ENCODE measurements at places on chromosomes 7 and 10.

DNA sequence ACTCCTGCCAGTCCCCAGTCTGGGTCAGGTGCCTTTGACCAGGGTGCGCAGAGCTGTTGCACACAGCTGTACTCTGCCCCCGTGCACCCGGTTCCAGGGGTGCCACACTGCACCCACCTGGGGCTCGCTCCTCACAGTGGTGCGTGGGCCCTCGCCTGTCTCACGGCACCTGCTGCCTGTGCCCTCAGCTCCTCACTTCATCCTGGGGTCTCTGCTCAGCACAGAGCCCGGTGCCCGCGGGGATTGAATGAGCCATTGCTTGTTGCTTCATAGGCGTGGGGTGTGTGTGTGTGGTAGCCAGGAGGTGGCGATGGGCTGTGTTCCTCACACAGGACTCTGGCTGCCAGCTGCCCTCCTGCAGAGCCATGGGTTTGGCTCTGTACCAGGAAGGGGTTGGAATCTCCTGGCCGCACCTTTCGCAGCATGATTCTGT lies 18.5 kb downstream of the EIF3B start:
- DNase-seq = no peak

GRCh38 chr10:102869258-102870198 lies at the start of gene AS3MT:
Gene AS3MT, plus strand, starts transcription at chr10:102869470. Its CDS starts 123 bp downstream, at chr10:102869593.
- DNase-seq = peak; percentile 48

GRCh38 chr7:100674411-100675104 lies 1.0 kb downstream of the GNB2 start:
- DNase-seq = no peak

DNA sequence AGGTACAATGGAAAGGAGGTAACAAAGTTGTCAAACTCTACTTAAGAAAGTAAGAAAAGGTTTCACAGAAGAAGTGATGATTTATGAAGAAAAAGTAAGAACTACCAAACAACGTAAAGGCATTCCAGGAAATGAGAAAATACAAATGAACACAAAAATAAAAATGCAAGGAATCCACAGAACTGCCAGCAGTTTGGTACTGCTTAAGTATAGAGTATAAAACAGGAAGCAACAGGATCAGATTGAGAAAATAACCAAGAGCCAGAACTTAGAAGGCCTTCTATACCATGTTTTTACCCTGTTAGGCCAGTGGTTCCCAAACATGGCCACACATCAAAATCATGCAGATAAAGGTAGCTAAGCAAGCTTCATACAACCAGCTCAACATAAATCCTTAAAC lies 9.2 kb downstream of the NDUFA5 start:
- DNase-seq = no peak

DNA sequence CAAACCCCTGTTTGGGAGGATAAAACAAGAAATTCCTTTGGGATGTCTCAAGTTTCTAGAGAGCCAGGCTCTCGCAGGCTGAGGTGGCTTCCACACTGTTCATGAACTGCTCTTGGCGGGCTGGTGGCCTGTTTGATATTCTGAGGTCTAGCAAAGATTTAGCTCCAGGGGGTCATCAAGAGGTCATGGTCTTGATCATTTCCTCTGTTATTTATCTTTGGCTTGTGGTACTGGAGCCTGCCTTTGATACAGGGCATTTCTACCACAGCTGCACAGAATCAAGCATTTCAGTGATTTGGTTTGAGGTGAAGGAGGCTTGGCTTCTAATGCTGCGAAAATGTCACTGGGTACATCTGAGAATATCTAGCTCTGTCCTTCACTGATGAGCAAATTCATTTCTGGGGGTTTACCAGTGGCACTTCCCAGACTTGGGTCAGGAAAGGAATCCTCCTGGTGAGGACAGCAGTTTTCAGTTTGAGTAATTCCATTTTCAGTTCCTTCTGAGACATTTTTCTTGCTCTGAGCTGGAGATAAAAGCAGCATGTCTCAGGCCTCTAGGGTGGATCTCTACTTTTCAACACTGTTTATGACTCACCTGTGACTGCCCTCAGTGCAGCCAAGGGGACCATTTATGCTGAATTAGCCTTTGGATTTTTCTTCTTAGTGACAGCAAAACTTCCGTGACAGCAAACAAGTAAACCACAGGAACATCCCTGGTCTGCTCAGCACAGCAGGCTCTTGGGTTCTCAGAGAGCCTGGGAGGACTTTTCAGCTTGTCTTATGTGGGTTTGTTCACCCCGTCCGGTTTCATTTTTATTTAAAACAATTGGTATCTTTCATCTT lies 312.0 kb downstream of the RNLS start:
- no peak for DNase-seq

DNA sequence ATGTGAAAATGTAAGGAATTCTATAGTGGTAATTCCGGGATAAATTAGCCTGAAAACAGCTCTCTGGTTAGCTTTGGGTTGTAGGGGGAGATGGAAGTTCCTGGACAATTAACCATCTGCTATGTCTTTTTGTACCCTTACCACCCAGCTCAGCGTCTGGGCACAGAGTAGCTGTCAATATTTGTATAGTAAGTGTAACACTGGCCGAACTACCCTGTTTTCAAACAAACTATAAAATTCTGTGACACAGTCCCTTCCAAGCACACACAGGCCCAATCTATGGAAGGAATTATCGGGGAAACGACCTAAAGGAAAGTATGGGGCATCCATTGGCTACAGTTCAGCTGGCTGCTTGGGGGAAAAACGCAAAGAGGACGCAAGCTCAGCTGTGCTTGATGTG lies 869 bp upstream of the LHFPL3 start:
- DNase-seq = no peak

- no peak for DNase-seq
Measured at GRCh38 chr7:52831321-52831720, 204.1 kb upstream of the POM121L12 start.

DNA sequence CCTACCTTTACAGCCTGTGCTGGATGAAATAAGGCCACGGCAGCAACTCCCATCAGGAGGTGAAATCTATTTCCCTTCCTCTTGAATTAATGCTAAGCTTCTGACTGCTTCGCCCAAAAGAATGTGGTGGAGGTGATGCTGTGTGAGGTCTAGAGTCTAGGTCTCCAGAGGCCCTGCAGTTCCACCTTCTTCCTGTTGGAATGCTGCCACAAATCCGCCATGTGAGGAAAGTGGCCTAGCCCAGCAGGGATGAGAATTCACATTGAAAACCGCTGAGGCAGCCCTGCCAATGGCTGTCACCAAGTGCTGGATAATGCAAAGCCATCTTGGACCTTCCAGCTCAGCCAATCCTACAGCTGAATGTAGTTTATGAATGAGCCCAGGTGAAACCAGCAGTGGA lies 28.0 kb downstream of the RHOBTB1 start:
- no peak for DNase-seq
